Vagina (tissue), 2 donors: ENCODE measurements at places on chromosomes 4 and X.

DNA sequence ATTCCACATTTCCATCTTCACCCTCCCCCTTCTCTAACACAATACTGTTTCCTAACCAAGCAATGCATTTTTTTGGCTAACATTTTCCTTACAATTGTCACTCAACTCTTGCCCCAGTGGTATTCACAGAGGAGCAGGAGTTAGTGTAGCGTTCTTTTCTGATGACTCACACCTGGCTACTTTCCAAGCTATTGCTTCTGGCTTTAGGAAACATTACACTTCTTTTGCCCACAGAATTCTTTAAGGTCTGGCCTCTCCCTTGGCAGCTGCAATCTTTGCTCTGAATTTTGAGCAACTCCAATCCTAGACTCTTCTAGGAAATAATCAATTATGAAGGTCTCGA lies 27.5 kb upstream of the PDGFC start:
- DNase-seq = no peak

GRCh38 chr4:83910693-83911092 lies 374.8 kb downstream of the GPAT3 start:
- DNase-seq = no peak

- no peak for DNase-seq
Observed at GRCh38 chr4:113618205-113618604, 143.3 kb downstream of the CAMK2D start.

GRCh38 chr4:90960433-90960832 lies 833.2 kb downstream of the CCSER1 start:
- DNase-seq = no peak

DNA sequence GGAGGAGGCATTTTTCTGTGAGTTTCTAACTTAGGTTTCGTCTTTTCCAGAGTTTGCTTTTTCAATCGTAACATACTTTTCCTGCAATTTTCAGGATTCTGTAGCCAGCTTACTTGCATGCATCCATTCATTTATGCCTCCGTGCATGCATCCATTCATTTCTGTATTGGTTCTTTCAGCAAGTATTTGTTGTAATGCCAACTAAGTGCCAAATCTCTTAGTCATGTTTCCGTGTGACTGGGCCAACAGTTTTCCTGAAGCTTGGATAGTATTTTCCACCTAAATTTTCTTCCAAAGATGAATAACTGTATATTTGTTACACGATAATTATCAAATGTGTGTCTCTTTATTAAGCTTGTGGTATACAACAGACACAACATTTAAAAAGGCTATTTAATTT lies 41.5 kb downstream of the CBLL2 start:
- no peak for DNase-seq

GRCh38 chrX:83022020-83022419 lies 486.1 kb upstream of the POU3F4 start:
- no peak for DNase-seq

GRCh38 chr4:26261405-26261804 lies 59.4 kb upstream of the RBPJ start:
- DNase-seq = no peak

GRCh38 chrX:48539345-48540027 lies at the start of gene TBC1D25:
Gene TBC1D25, plus strand, starts transcription at chrX:48539714. Its CDS starts 84 bp downstream, at chrX:48539798.
- DNase-seq = no peak

- no peak for DNase-seq
Observed at GRCh38 chr4:138685316-138685715, 330.3 kb upstream of the NOCT start.

DNA sequence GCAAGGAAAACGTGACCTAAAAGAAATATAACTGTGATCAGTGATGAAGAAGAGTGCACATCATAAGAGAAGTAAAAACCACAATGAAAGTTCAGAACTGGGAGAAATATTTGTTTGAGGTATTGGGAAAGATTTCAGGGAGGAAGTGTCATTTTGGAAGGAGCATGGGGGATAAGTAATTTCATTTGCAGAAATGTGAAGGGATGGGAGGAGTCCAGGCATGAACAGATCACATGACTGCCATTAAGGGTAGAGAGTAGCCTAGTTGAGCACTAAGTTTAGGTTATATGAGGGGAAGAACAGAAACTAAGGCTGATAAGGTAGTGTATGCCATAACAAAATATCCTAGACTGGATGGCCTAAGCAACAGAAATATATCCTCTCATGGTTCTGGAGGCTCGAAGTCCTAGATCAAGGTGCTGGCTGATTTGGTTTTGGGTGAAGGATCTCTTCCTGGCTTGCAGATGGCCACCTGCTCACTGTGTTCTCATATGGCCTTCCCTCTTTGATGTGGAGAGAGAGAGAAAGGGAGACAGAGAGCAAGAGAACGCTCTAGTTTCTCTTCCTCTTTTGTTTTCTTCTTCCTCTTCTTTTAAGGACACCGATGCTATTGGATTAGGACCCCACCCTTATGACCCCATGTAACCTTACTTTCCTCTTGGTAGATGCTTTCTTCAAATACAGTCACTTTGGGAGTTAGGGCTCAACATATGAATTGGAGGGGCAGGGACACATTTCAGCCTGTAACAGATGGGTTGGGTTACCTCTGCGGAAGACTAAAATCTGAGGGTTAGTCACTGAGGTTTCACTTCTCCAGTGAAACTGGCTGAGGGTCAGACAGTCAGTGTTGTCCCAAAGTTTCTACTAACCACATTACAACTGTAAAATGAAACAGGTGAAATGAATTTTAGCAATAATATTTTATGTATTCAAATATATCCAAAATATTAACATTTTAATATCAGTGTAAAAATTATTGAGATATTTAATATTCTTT lies 77.9 kb downstream of the EGF start:
- no peak for DNase-seq

GRCh38 chrX:119755981-119756533 lies 2.3 kb upstream of the SOWAHD start:
- DNase-seq = no peak

- DNase-seq = no peak
Observed at GRCh38 chr4:180947425-180947824, 1295.8 kb upstream of the TENM3 start.

GRCh38 chr4:22014222-22014741 lies 65.7 kb upstream of the KCNIP4 start:
- DNase-seq = no peak

DNA sequence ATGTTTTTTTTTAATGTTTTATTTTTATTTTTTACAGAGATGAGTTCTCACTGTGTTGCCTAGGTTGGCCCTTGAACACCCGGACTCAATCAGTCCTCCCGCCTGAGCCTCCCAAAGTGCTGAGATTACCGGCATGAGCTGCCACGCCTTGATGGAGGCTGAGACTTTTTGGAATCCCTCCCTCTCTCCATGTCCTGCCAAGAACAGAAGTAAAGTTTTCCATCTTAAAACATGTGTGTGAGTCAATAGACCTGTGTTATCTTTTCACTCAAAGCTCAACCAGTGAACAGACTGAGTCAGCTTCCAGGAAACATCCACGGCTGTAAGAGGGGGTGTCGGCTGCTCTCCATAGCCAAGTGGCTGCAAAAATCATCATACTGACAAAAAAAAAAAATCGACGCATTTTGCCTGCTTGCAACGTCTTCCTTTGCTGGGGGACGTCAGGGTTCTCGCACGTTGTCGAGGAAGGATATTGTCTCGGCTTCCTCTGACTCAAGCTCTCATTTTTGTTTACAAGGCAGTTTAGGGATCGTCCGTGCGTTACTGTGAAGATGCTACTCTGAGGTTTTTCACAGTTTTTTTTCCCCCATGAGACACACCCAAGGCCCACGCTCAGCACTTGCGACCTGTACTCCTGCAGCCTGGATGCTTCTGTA lies 10.0 kb upstream of the ASMTL start:
- peak; percentile 87 for DNase-seq

GRCh38 chrX:56029188-56029587 lies 203.0 kb upstream of the KLF8 start:
- no peak for DNase-seq

- DNase-seq = no peak
Observed at GRCh38 chrX:10341309-10341708, 184.5 kb downstream of the CLCN4 start.

DNA sequence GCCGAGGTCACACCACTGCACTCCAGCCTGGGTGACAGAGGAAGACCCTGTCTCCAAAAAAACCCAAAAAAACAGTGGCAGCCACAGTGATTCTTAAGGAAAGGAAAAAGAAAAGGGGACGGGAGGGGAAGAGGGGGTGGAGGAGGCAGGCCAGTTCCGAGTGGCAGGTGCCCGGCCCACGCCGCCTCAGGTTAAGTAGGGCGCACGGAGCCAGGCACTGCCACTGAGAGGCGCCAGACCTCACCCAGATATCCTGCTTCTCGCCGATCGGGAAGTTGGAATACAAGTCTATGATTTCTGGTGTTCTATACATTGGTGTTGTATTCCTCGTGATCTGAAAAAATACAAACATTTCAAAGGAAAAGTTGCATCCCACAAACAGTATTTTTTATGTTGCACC lies 35.9 kb downstream of the GAK start:
- no peak for DNase-seq

DNA sequence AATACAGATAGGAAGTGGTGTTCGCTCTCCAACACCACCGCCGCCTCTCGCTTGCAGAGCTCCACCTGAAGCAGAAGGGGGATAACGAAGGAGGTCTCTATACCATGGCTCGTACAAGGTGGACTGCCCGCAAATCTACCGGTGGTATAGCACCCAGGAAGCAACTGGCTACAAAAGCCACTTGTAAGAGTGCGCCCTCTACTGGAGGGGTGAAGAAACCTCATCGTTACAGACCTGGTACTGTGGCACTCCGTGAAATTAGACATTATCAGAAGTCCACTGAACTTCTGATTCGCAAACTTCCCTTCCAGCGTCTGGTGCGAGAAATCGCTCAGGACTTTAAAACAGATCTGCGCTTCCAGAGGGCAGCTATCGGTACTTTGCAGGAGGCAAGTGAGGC lies 5.2 kb upstream of the BMP15 start:
- no peak for DNase-seq

DNA sequence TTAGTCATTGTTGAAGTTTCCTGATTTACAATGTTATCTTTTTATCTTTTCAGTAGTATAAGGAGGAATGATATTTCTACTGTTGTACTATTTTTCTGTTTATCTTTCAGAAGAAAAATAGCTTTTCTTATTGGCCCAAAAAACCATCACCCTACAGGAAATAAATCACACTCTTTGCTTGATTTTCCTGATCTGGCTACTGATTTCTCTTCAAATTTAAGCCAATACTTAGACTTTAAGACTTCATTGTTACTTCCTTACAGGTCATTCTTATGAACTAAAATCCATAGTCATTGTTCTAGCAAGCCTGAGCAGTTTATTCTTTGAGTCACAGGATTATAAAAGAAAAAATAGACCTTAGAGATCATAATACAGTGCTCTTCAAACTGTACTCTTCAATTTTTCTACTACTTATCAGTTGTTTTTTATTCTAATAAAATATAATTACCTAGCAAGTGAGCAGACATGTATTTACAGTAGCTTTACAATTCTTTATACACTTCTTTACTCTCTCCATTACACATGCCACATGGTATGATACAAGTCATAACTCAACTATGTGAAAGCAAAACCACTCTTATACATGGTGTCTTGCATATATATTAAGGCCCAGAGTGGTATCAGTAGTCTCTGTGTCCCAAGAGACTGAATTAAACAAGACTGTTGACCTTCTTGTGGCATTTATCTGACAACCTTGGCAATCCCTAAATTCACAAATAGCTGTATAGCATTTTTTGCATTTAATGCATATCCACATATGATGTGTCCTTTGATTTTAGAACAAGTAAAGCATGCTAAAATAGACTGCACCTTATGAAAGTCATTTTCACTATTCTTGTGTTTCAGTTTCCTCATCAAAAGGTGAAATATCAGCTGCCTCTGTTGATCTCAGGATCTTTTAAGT lies 47.9 kb downstream of the TET2 start:
- no peak for DNase-seq

GRCh38 chr4:184189966-184190365 lies 27.7 kb downstream of the ENPP6 start:
- DNase-seq = no peak

DNA sequence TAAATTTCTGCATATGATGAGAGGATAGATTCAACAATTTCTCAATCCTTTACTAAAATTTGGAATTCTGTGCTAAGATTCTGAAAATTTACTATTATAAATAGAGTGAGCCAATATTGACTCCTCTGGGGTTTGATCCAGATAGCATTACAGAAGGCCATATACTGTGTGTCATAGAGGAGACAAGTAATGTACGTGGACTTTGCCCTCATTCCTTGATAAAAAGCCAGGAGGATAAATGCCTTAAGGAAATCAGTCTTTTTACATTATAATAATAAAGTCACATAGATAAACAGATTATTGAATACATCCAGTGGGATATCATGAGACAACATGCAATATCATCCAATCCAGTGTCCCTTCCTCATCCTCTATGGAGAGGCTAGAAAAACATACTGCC lies 188.0 kb upstream of the HDX start:
- DNase-seq = no peak

DNA sequence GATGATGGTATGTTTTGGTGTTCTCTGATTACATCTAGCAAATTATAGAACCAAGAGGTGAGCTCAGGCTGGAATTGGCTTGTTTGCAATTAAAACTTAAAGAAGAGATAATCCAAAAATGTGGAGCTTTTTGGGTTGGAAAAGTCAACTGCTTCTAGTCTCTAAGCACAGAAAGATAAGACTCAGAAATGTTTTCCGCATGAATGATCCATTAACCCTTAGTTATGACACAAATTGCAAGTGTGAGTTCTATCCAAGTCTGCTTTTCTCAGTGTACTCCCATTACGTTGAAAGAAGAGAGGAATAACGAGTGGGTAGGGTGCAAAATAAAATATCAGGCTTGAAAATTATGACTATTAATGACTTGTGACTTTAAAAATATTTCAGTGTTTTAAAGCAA lies 38.5 kb downstream of the HPGD start:
- no peak for DNase-seq

- DNase-seq = no peak
Observed at GRCh38 chr4:158964114-158964727, 138.7 kb upstream of the RAPGEF2 start.

GRCh38 chr4:17576932-17577664 lies at the start of gene LAP3:
Gene LAP3, plus strand, starts transcription at chr4:17577198. Its CDS starts 268 bp downstream, at chr4:17577466.
- peak; percentile 98 for DNase-seq

DNA sequence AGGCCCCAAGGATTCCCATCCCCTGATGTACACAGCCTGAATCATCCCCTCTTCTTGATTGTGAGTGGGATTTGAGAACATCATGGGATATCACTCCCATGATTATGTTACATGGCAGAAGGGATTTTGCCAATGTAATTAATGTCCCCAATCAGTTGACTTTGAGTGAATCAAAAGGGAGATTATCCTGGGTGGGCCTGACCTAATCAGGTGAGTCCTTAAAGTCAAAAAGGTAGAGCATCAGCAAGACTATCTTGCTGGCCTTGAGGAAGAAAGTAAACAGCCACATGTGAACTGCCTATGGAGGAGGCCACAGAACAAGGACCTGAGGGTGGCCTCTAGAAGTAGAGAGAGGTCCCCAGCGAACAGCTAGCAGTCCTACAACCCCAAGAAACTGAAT lies 203.1 kb upstream of the ATP6AP2 start:
- no peak for DNase-seq
